ENCODE measurements at places on chromosomes 5 and 9. TPM values are rescaled to one million over a fixed set of nuclear protein-coding genes. Genes with fewer than 3 reads are reported as not detected.

The IL3 gene
- total RNA-seq, result not detected

DNA sequence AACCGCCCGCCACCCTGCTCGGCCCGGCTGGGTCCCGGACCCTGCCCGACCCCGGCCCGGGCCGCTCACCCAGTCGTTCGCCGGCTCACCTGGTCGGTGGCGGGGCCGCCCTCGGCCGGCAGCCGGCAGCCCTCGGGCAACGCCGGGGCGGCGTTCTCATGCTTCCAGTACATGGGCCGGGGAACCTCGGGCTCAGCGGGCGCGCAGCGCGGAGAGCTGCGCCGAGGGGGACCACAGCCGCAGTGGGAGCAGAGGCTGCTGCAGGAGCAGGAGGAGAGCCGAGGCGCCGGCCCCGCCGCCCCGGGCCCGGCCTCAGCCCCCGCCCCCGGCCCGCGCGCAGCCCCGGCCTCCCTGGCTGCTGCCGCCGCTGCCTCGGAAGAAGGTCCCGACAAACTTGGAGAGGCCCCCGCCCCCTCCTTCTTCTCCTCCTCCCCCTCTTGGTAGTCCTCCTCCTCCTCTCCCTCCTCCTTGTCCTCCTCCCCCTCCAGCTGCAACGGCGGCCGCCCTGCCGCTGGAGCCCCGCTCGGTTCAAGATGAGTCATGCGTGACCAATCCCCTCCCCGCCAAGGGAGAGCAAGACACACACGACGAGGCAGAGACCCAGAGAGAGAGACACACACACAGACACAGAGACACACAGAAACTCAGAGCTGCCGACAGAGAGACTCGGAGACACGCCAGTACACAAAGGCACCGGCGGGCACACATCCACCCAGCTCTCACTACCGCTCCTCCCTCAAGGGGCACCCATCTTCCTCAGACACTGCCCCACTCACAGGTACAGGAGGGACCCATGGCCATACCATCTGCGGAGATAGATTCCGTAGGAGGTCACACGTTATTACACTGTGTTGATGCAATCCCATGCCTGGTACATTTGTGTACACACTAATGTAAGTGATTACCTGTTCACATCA lies at the start of gene LHX6:
Gene LHX6, minus strand, starts transcription at position 390 of the 917 bp plus-strand sequence. Its CDS starts 217 bp downstream, at position 173.
- DNase-seq, result peak; percentile 31

DNA sequence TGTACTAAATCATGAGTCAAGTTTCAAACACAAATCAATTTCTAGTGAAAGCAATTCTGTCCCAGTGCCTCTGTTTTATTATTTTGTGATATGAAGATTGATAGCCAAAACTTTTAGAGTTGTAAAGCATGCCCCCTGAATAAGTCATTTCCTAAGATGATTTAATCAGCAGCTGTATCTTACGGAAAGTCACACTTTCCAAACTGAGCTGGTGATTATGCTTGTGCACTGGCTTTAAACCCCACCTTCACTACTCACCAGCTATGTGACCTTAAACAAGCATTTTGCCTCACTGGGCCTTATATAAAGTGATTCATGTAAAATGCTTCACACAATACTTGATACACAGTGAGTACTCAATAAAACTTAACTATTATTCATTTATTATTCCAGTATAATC lies 78.1 kb downstream of the EDIL3 start:
- no peak for DNase-seq

DNA sequence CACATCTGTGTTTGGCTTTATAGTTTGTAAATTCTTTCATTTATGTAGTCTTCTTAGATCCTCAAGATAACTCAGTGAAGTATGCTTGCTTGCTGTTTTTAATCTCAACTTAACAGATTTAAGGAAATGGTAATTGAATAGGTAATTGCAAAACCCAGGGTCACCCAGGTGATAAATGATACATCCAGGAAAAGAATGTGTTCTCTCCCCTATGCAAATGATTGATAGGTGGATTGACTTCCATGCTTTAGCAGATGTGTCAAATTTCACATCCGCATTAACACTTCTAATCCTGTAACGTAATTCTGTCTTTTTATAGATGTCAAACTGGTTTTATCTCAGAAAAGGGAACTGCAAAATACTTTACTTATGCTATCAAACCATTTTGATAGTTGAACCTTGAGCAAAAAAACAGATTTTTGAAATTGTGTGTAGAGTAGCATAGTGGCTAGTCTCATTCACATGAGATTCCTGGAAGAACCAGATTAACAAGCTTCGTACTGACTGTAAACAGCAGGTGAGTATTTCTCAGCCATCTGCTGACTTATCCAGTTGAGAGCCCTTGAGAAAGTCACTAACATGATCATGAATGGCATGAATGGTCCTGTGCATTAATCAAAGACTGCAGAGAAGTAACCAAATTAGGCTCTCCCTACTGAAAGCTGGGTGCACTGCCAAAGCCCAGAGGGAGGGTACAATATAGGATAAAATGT lies 86.7 kb upstream of the PAM start:
- DNase-seq, result no peak

DNA sequence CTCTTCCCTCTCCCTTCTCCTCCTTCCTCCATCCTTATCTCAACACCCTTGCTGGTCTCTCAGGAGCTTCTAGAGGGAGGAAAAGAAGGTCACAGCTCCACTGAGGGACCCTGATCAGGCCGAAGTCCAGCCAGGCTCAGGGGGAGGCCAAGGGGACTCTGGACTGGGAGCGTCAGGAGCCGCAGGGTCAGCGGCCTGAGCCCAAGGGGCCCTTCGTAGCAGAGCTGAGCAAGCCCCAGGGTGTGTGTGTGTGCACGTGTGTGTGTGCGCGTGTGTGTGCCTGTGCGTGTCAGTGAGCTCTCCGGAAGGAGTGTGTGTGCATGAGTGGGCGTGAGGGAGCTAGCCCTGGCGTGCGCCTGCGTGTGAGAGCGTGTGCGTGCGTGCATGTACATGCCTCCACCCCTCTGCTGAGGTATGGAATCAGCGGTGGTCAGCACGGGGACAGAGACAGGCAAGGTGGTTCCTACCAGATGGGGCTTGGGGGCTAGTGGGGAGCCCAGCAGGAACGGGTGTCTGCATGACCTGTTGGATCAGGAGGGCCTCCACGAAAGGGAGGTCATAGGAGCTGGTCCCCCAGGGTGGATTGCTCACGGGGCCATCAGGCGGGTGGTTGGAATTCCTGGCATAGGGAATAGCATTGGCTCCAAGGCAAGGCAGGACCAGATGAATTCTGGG lies 10.0 kb upstream of the AGPAT2 start:
- no peak for DNase-seq

All from H4 (cell line).